ENCODE measurements at places on chromosomes 1 and 21.

- DNase-seq, result no peak
Measured at GRCh38 chr1:231701306-231701705, 74.7 kb downstream of the DISC1 start.

DNA sequence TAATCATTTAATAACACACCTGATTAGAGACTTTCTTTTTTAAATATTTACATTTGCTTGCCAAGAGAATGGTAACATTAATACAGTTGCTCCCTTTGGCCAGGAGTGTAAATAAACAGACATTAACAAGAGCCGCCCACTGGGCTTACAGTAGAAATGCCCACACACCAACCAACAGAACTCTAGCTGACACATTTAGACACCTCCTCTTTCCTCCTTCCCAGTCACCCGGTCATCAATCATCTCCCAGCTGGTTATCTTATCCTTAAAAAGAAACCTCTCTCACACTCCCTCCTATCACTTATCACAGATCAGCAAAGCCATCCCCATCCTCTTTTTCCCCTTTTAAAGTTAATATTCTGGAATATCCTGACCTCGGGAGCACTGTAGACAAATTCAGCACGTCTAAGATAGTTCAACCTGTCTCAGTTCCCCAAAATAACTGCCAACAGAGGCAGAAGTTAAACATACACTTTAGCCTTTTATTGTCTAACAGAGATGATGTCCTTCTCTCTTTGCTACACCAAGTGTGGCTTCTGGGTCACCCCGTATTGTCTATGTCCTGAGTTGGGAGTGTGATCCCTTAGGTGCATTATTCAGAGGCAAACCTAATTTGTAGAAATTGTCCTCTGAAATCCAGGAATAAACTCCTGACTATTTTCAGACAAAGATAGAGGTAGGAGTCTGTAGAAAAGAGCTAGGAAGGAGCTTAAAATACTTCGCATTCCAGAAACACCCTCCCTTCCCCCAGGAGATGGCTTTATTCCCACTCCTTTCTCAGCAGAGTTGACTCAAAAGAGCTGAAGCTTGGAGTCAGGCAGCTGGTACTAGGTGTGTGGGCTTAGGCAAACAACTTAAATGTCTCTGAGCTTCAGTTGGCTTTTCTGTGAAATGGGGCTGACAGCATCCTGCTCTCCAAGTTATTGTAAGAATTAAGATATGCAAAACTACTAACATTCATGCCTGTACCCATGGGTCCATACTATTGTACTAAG is 8.8 kb downstream of the MYCL start:
- DNase-seq, result no peak

- no peak for DNase-seq
Measured at GRCh38 chr1:244164511-244164890, 113.4 kb downstream of the ZBTB18 start.

DNA sequence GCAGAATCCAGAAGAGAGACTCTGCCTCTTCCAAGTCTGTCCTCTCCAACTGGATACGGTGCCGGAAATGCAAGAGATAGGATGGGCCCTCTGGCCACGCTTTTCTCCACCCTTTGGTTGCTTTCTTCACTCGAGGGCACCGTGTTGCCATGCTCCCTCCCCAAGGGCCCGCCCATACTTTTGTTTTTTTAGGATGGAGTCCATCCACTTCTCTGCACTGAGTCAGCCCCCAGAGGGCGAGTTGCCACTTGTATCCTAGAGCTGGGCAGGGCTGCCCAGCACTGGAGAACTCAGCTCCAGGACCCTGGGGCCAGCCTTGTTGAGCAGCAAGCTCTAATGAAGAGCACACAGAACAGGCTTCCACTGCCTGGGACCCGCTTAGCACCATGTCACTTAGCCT is 25.5 kb downstream of the IFNGR2 start:
- DNase-seq, result no peak

GRCh38 chr21:32347351-32347750 is 45.5 kb downstream of the URB1 start:
- DNase-seq, result no peak

- no peak for DNase-seq
Measured at GRCh38 chr1:207191776-207192175, 87.7 kb downstream of the C4BPA start.

DNA sequence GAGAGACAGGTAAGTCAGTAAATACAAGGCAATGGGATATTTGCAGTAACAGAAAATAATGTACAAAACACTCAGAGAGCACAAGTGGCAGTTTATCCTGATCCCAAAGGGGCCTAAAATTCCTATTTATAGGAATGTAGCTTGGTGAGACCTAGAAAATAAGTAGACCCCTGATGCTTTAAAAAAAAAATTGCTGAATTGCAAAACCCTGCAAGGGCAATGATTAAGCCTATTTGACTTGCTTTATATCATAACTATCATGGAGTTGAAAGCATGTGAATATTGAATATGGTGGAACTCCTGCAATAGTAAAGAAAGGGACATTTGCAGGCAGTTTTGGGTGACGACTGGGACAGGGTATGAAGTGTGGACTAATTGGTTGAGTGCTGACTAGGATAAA is 101.9 kb upstream of the C1orf21 start:
- no peak for DNase-seq

GRCh38 chr1:84877592-84877991 is 15.4 kb downstream of the LPAR3 start:
- no peak for DNase-seq

GRCh38 chr1:23449306-23449705 is 24.8 kb upstream of the TCEA3 start:
- no peak for DNase-seq

DNA sequence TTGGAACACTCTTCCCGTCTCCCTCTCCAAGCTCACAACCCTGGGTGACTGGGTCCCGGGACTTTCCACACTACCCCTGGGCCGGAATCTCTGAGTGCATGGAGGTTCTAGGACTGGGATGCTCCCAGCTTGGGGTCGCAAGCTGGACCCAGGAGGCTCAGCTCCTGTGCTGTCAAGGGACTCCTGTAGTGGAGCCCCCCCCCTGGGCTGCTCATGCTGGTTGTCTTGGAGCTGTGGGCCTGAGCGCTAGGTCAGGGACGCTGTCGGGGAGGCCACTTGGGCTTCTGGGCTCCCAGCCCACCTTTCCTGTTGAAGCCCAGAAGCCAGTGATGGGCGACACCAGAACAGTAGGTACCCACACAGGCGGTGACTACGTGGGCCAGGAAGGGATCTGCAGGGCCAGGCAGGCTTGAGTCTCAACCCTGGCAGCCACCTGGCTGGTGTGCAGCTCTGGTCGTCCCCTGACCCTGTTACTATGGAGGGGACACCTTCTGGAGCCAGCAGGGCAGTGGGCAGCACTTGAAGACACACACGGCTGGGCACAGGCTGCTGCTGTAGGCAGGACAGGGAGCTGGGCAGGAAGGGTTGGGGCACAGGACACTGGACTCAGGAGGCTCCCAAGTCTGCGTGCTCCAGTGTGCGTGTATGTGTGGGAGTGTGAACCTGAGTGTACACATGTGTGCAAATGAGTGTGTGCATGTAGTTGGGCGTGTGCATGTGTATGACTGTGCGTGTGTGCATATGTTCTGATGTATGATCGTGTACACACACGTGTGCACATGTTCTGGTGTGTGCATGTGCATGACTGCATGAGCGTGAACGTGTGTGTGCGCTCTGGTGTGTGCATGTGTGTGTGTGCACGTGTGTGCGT is 3.0 kb downstream of the MMEL1 start:
- no peak for DNase-seq

- no peak for DNase-seq
Measured at GRCh38 chr1:162560303-162561036, 1.1 kb upstream of the UAP1 start.

GRCh38 chr1:7284839-7285435 is 486.2 kb upstream of the VAMP3 start:
- no peak for DNase-seq

- DNase-seq, result no peak
Measured at GRCh38 chr1:246428542-246429308, 78.4 kb downstream of the SMYD3 start.

DNA sequence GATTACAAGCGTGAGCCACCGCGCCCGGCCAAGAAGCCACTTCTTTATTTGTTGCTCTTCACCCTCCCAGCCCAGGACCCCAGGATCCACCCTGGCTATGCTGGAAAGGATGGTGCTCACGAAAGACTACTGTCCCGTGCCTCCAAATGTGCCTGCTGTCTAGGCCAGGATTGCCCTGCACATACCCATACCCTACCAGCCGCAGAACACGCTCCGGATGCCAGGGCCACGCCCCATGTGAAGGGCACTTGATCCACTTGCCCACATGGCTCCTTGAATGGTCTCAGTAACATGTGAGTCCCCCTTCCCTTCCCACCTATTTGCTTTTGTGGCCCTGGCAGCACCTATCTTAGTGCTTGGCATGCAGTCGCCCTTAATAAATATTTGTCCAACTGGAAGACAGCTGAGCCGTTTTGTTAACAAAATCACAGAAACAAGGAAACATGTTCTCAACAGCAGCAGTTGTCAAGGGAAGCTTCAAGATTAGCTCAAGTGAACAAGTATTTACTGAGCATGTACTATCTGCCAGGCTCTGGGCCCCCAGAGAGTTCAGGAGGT is 13.8 kb upstream of the UBXN10 start:
- DNase-seq, result no peak

DNA sequence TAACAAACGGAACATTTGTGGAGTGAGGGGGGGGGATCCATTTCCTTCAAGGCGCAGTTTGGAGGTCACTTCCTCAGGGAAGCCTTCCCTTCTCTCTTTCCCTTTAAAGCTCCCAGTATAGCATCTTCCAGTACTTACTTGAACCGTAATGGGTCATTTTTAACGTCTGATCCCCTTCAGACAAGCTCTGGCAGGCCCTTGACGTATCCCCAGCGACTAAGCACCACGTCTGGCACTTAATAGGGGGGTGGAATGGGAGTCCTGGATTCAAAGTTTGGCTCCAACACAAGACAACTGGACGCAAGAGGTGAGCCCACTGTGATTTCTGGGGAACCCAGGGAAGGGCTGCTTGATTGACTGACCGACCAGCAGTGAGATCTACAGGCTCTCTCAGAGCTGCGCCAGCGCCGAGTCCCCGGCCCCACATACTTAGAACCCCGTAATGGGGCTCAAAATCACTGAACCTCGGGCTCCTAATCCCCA is 441 bp downstream of the YARS1 start:
- no peak for DNase-seq

DNA sequence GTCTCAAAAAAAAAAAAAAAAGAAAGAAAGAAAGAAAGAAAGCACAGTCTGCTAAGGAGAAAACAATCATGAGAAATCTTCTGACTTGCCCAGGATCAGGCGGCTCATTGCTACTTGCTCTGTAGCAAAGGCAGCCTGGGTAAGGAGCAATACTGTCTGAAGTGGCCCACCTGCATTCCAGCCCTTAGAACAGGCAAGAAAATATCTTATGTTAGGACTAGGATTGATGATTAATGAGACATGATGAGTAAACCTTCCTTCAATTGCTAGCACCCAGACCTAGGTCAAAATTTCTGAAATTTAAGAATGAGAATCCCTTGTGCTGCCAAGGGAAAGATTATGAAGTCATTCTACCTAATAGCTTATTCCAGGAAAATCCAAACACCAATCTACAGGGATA is 140.8 kb downstream of the DSCAM start:
- no peak for DNase-seq

GRCh38 chr1:201253906-201254624 is 29.2 kb upstream of the PKP1 start:
- DNase-seq, result no peak

GRCh38 chr1:116131866-116132605 is 20.8 kb downstream of the MAB21L3 start:
- DNase-seq, result no peak

DNA sequence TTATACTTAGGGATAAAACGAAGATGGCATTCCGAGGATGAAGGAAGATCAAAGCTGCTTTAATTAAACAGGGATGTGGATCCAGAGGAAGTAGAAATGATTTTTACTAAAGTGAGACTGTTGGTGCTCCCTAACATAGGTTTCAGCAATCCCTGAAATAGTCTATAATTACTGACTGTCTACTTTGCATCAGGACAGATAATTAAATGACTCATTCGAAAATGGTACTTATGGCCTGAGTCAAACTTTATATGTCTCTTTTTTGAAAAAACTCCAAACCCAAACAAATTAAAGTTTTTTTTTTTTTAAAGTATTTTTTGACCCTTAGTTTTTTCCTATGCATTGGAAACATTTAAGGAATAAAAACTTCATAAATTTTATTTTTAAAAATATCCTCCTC is 90.3 kb downstream of the LYST start:
- no peak for DNase-seq

DNA sequence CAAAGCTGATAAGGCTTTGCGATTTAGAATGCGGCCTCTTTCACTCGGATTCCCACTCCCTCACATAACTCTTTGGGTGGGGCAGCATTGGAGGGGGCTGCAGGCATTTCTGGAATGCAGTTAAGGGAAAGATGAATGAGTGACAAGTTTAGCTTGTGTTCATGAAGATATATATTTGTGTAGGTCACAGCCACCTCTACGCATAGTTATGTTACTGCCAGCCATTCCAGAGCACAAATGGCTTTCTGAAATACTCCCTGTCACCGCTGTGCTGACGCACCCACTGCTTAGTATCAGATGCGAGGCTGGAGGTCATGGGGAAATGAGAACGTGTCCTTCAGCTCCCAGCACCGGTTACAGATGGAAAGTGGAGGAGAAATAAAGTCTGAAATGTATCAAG is 54.1 kb upstream of the ATP1A1 start:
- no peak for DNase-seq

GRCh38 chr1:157955221-157955620 is 38.2 kb upstream of the KIRREL1 start:
- DNase-seq, result no peak

- DNase-seq, result no peak
Measured at GRCh38 chr1:212228076-212228475, 57.1 kb upstream of the PPP2R5A start.

DNA sequence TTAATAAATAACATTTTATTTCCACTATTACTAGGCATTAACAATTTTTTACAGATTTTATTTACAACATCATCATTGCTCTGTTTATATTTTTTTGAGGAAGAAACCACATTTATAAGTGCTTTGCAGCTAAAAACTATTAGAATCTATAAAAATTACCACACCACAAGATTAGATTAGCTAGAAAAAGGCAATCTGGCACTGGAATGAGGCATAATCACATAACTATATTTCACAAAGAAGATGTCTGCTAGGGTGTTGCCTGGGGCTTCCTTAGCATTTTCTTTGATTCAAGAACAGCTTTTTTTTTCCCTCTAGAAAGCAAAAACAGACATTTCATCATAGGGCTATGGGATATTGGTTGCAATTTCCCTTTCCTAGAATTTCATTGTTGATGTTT is 2169.2 kb downstream of the MRPL39 start:
- DNase-seq, result no peak

- no peak for DNase-seq
Measured at GRCh38 chr1:194338241-194338948, 1152.0 kb upstream of the B3GALT2 start.

Data from effector memory CD8-positive, alpha-beta T cell (primary cell).